Testis (tissue), 5 donors: ENCODE measurements at places on chromosomes 6 and 20. TPM values are rescaled to one million over a fixed set of nuclear protein-coding genes. Genes with fewer than 3 reads are reported as not detected.
A peak's percentile ranks its signal among the peaks of the same experiment; 100 is the strongest.

GRCh38 chr20:50330504-50331313 lies 140.1 kb downstream of the CEBPB start:
- no peak overlapping the region for H3K4me3 ChIP-seq
- no peaks in the 10 kb centered on the region for H3K27me3 ChIP-seq
- no peaks in the 10 kb centered on the region for H3K36me3 ChIP-seq
- H3K4me1 ChIP-seq: peaks cover 4% of the 10 kb centered on the region

GRCh38 chr20:11159728-11160127 lies 485.9 kb upstream of the JAG1 start:
- H3K27me3 ChIP-seq: no peaks in the 10 kb centered on the region
- no peak for DNase-seq
- H3K27ac ChIP-seq: peak overlapping the region; percentile 0
- no peaks in the 10 kb centered on the region for H3K36me3 ChIP-seq

- H3K4me1 ChIP-seq: no peaks in the 10 kb centered on the region
- no peaks in the 10 kb centered on the region for H3K36me3 ChIP-seq
- no peak overlapping the region for H3K27ac ChIP-seq
- H3K4me3 ChIP-seq: no peak overlapping the region
- no peak for DNase-seq
- no peaks in the 10 kb centered on the region for H3K27me3 ChIP-seq
These were observed 100.7 kb downstream of the SGK1 start for GRCh38 chr6:134217105-134217797.

- peak overlapping the region; percentile 100 for H3K27ac ChIP-seq
- H3K27me3 ChIP-seq: no peaks in the 10 kb centered on the region
- H3K4me3 ChIP-seq: peak overlapping the region; percentile 85
- DNase-seq: peak; percentile 75
These were observed 636 bp upstream of the EEF1A1 start for GRCh38 chr6:73521351-73521985.

- H3K4me3 ChIP-seq: no peak overlapping the region
- no peaks in the 10 kb centered on the region for H3K36me3 ChIP-seq
- H3K27ac ChIP-seq: no peak overlapping the region
- H3K27me3 ChIP-seq: no peaks in the 10 kb centered on the region
- H3K4me1 ChIP-seq: peaks cover 22% of the 10 kb centered on the region
- no peak for DNase-seq
These were observed 12.1 kb downstream of the CEP85L start for GRCh38 chr6:118639054-118639964.

DNA sequence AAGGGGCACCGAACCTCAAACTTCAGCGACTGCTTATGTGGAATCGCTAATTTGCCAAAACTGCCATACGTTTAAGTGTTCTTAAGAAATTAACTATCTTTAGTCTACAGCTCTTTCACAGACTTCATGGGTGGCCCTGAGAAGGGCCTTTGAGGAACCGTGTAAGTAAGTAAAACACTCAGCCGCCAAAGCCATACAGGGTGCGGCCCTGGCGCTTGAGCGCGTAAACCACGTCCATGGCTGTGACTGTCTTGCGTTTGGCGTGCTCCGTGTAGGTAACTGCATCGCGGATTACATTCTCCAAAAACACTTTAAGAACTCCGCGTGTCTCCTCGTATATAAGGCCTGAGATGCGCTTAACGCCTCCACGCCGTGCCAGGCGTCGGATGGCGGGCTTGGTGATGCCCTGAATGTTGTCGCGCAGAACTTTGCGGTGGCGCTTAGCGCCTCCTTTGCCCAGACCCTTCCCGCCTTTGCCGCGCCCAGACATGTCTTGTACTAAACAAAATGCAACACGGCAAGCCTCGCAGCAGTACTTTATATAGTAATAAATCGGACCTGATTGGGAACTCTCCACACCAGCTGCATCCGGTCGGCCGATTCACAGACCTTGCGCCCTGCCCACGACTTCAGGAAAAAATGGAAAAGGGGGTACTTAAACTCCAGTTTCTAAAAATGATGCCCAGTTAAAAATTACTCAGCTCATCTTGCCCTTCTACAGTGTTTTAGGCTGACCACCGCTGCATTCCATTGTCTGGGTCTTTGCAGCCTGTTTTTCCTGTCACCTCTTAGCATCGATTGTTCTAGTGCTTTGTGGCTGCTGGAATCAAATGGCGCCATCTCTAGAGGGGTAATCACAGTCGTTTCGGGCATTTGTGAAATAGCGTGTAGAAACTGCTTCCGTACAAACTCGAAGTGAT lies 38.9 kb downstream of the OR2B2 start:
- peak overlapping the region; percentile 53 for H3K4me3 ChIP-seq
- H3K27ac ChIP-seq: peak overlapping the region; percentile 64
- peak; percentile 58 for DNase-seq
- peaks cover 9% of the 10 kb centered on the region for H3K4me1 ChIP-seq

DNA sequence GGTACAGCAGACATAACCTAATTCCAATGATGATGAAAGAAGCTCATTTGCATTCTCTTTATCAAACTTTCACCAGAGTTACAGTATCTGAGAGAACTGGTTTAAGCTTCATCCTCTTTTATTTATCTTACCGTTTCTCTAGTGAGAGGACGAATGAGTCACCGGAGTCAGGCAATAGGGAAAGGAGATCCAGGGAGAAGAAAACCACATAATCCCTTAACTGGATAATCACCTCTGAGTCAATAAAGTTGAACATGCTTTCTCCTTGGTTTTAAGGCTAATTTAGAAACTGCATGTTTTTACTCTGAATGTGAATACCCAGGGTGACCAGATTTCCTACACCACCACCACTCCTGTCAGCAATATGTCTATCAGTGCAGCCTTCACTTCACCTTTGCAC lies 313.7 kb upstream of the TBX18 start:
- H3K27ac ChIP-seq: no peak overlapping the region
- no peaks in the 10 kb centered on the region for H3K4me1 ChIP-seq
- H3K4me3 ChIP-seq: no peak overlapping the region
- no peaks in the 10 kb centered on the region for H3K36me3 ChIP-seq
- no peaks in the 10 kb centered on the region for H3K27me3 ChIP-seq

GRCh38 chr20:35305682-35306556 lies 13.7 kb upstream of the FAM83C start:
- H3K4me1 ChIP-seq: peaks cover 21% of the 10 kb centered on the region
- H3K4me3 ChIP-seq: no peak overlapping the region
- no peaks in the 10 kb centered on the region for H3K27me3 ChIP-seq
- no peak overlapping the region for H3K27ac ChIP-seq
- H3K36me3 ChIP-seq: no peaks in the 10 kb centered on the region
- no peak for DNase-seq

DNA sequence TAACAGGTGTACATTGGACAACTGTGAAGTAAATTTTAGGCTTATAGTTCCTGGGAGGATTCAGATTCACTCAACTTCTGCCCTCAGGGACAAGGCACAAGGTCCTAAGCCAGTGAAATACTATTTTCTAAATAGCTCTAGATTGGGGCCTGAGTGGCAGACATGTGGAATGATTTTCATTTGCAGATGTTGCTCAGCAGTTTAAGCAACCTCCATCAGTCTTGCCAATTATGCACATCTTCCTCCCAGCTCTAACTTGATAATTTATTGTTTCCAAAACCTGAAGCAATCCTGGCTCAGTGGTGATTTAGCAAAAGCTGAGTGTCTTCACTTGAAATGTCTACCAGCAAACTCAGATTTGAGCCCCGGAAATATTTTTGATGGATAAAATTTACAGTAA lies 116.2 kb downstream of the SCP2D1 start:
- no peaks in the 10 kb centered on the region for H3K36me3 ChIP-seq
- no peak for DNase-seq
- H3K4me1 ChIP-seq: no peaks in the 10 kb centered on the region
- no peak overlapping the region for H3K27ac ChIP-seq

DNA sequence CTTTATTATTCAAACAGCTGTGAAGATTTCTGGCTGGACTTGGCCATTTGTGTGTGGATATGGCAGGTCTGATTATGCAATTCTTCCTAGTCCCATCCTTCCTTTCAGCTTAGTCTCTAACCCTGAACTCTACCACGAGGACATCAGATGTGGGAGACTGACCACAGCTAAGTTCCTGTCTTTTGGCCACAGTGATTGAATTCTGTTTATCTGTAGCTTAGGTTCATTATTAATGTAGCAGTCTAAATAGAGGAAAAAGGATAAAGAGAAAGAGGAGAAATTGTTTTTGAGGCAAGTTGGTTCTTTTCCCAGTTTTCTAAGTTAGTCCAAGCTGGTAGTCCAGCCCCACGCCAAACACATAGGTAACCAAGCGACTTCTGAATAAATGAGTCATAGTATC lies 598.9 kb downstream of the RFPL4B start:
- H3K27ac ChIP-seq: no peak overlapping the region
- H3K4me1 ChIP-seq: no peaks in the 10 kb centered on the region
- H3K4me3 ChIP-seq: no peak overlapping the region
- no peaks in the 10 kb centered on the region for H3K36me3 ChIP-seq

DNA sequence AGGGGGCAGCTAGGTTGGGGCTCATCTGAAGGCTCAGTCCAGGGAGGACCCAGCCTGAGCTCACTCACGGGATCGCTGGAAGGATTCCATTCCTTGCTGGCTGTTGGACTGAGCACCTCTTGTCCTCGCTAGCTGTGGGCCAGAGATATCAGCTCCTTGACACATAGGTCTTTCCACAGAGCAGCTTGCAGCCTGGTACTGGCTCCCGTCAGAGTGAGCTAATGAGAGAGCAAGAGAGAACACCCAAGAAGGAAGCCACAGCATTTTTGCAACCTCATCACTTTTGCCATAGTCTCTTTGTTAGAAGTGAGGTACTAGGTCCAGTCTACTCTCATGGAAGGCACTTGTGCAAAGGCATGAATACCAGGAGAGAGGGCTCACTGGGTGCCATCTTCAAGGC lies 179.9 kb downstream of the CDC5L start:
- no peaks in the 10 kb centered on the region for H3K36me3 ChIP-seq
- no peak overlapping the region for H3K4me3 ChIP-seq
- no peak overlapping the region for H3K27ac ChIP-seq
- peak; percentile 53 for DNase-seq
- peaks cover 9% of the 10 kb centered on the region for H3K4me1 ChIP-seq

DNA sequence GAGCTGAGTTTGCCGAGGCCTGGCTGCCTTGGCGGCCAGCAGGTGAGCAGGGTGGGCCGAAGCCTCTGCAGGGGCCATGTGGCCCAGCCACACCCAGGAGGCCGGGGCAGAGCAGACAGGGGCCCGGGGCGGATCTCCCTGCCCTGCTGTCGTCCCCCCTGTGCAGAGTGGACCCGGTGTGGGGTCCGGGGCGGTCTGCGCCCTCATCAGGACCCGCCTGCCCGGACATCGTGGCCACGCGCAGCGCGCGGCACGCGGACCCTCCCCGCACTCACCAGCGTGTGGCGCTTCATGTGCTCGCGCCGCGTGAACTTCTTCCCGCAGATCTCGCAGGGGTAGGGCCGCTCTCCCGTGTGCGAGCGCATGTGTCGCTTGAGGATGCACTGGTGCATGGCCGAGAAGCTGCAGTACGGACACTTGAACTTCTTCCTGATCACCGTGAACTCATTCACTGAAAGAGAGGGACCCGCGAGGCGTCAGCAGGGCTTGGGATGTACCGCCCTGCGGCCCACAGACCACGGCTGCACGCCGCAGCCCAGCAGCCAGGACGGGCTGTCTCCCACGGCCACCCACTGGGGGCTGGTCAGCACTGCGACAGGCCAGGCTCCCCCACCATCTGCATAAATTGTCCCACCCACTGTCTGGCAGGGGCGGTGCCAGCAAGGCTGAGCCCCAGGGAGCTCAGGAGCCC lies 13.0 kb downstream of the SLC2A4RG start:
- H3K36me3 ChIP-seq: no peaks in the 10 kb centered on the region
- H3K27me3 ChIP-seq: no peaks in the 10 kb centered on the region
- no peak for DNase-seq
- H3K4me3 ChIP-seq: no peak overlapping the region
- no peak overlapping the region for H3K27ac ChIP-seq
- H3K4me1 ChIP-seq: peaks cover 7% of the 10 kb centered on the region

DNA sequence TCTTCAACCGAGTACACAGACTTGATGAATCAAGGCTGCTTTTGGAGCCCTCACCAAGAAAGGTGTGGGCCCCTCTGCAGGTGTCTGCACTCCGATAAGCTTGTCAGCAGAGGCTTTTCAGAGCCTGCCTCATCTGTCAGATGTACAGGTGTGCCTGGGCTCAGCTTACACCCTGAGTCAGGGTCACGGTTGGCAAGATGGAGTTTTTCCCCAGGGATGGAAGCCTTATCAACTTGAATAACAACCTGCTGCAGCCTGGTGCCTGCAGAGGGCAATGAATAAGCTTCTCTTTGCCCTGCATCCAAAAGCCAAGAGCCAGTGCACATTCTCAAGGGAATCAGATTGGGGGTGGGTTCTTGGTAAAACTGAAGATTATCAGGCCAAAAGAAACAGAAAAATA lies 427.1 kb downstream of the CD83 start:
- no peaks in the 10 kb centered on the region for H3K4me1 ChIP-seq
- no peaks in the 10 kb centered on the region for H3K27me3 ChIP-seq
- H3K4me3 ChIP-seq: no peak overlapping the region

DNA sequence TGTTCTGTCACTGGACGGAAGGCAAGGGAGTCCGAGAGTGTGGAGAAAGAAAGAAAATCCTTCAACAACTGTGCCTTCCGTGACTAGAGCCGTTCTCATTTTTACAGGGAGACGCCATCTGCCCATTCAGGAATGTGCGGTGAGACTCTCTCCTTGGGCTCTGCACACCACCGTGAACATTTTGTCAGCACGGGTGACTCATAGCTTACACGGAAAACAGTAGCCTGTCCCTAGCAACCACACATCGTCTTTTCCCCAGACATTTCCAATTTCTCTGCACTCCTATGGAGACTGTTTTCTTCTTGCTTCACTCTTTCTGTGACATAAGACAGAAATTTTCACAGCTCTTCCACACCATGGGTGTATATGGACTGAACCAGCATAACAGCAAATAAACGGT lies 55.1 kb downstream of the TBXT start:
- H3K4me3 ChIP-seq: no peak overlapping the region
- H3K27me3 ChIP-seq: no peaks in the 10 kb centered on the region
- H3K4me1 ChIP-seq: no peaks in the 10 kb centered on the region
- H3K36me3 ChIP-seq: no peaks in the 10 kb centered on the region
- no peak overlapping the region for H3K27ac ChIP-seq

- no peaks in the 10 kb centered on the region for H3K36me3 ChIP-seq
- no peaks in the 10 kb centered on the region for H3K27me3 ChIP-seq
- DNase-seq: no peak
- H3K27ac ChIP-seq: no peak overlapping the region
- no peaks in the 10 kb centered on the region for H3K4me1 ChIP-seq
These were observed 802.4 kb downstream of the TFAP2A start for GRCh38 chr6:9612489-9612888.

DNA sequence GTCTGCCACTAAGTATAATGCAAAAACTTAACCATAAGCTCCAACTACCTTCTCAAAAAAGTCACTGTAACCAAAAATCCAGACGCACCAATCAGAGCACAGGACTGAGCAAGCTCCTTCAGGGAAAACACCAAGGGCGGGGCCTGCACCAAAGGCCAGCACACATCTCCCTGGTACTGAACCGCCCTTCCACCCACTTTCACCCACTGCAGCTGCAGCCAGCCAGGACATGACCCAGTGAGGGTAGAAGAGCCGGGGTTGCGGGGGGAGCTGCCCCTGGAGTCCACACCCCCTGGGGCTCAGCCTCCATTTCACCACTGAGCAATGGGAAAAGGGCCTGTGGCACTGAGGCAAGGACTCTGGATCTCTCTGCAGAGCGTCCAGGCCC lies 54.3 kb downstream of the TAF4 start:
- H3K27me3 ChIP-seq: no peaks in the 10 kb centered on the region
- H3K27ac ChIP-seq: no peak overlapping the region

GRCh38 chr20:34088305-34089174 lies 23.5 kb downstream of the EIF2S2 start:
- no peak overlapping the region for H3K27ac ChIP-seq
- no peaks in the 10 kb centered on the region for H3K27me3 ChIP-seq
- no peak overlapping the region for H3K4me3 ChIP-seq
- DNase-seq: no peak
- peaks cover under 1% of the 10 kb centered on the region for H3K4me1 ChIP-seq

Gene VSX1
- 0.37 TPM for total RNA-seq

Gene LZTS3
- total RNA-seq: 16.8 TPM

Gene LKAAEAR1
- 45.3 TPM for total RNA-seq

Gene TMEM74B
- total RNA-seq: 6.7 TPM

Gene MED23
- 39.8 TPM for total RNA-seq

Gene GINS1
- 14.2 TPM for total RNA-seq

Gene GRM1
- 5.6 TPM for total RNA-seq

Gene EMILIN3
- total RNA-seq: 4.2 TPM
